ENCODE measurements at places on chromosomes 2 and 18.
A peak's percentile ranks its signal among the peaks of the same experiment; 100 is the strongest.

GRCh38 chr18:59547581-59548182, 149.5 kb downstream of the CCBE1 start:
- DNase-seq: peak; percentile 81

DNA sequence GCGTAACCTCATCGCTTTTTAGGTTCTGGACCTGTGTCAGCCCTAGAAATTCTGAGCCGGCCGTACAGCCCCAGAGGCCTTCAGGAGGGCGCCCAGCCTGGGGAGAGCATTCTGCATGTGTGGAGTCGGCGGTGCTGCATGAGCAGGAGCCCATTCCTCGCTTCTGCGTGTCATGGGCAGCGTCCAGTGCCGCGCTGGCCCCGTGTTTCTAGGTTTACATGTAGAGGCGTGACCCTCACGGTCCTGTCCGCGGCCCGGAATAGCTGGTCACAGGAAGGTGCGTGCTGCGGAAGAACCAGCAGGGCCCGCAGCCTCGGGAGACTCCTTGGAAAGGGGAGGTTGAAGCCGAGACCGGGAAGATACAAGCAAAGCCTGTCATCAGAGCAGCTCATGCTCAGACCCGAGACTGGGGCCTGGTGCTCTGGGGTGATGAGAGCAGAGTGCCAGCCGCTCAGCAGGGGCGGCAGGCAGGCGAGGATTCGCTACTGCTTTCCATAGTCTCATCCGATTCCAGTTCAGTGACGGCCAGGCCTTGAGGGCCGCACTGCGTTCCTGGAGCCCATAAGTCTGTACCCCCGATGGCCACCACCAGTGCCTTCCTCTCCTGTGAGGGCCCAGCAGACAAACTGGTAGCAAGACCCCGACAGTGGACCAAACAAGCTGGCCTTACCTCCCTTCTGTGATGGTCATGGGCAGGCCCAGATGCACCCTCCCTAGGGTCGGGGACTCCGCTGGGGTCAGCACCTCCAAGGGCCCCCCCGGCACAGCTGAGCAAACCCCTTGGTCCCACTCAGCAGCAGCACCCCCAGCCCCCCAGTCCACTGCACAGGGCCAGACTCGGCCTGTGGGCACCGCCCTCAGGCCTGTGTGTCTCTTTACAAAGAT, 15.6 kb upstream of the NFATC1 start:
- DNase-seq: no peak

- no peak for DNase-seq
Measured at GRCh38 chr2:180474716-180475115, 467.6 kb upstream of the CWC22 start.

DNA sequence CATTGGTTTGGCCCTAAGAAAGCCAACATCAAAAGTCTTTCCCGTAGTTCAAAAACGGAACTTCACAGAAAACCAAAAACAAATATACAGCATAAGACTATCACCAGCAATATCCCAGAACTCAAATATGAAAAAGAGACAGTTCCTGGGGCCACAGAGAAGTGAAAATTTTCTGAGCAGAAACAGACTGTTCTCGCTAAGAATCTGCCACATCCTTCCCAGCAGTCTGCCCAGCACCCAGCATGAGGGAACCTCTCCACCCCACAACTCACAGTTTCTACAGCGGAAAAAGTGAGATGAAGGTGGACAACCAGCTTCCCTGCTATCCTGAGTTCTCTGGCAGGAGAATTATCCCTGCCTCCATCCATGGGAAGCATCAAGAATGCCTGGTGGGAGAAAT, 26.7 kb upstream of the TMEM163 start:
- no peak for DNase-seq

DNA sequence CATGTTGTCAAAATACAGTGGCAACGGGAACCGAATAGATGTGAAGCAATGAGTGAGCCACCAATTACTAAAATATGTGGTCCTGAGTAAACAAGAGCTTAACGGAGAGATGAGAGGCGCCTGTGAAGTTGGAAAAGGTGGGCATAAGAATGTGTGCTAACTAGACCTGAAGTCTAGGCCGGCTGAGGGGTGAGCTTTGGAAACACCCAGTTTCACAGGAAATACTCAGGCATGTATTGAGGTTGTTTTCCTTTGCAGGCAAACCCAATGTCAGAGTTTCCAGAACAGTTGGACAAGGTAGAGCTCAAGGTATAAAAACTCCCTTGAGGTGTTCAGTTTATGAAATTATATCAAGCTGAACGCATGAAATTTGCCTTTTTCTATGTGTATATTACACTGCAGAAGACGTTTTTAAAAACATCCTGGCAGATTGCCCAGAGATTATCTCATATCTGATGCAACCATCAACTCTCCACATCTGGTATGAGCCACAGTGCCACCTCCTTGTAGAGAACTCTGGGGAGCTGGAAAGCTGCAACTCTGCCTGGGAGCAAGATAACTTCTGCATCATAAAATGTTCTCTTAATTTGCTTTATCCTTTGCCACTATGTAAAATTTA, 3.9 kb upstream of the WDSUB1 start:
- DNase-seq: peak; percentile 88

GRCh38 chr2:154836632-154837031, 138.1 kb downstream of the KCNJ3 start:
- DNase-seq: no peak

- no peak for DNase-seq
Measured at GRCh38 chr2:95334916-95335641, 37.9 kb downstream of the KCNIP3 start.

- DNase-seq: peak; percentile 14
Measured at GRCh38 chr2:230472621-230473018, 56.6 kb downstream of the SP100 start.

- no peak for DNase-seq
Measured at GRCh38 chr2:216287251-216287650, 85.0 kb downstream of the MARCHF4 start.

GRCh38 chr18:58476516-58477256, 152.2 kb downstream of the ALPK2 start:
- DNase-seq: no peak

DNA sequence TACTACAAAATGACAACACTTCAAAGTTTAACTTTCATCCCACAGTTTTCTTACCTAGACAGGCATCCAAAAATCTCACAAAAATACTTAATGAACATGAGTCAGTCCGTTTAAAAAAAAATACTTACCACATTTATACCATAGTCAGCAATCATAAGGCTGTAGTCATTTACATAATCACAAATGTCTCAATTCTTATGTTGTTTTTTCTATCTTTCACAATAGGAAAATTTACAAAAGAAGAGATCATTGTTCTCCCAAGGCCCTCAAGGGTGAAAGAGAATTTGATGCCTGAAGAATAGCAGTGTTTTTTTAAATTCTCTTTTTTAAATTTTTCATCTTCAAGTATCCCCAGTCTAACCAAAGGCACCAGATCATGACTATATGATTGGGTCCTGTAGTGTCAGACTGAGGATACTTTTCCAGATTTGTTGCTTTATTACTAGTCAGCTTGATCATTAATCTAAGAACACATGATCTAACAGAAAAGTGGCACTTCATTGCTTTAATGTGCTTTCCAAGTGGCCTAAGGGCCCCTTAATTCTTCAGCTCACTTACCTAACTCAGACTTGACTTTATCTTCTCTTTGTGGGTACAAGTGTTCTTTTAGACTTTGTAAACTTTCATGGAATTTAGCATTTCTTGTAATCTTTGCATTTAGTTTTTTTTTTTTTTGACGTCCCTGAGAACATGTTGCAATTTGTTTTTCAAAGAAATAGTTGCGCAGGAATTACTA, 4.7 kb downstream of the SCYGR5 start:
- no peak for DNase-seq
